NCI-H774 (cell line): ENCODE measurements at places on chromosomes 6 and 20.

DNA sequence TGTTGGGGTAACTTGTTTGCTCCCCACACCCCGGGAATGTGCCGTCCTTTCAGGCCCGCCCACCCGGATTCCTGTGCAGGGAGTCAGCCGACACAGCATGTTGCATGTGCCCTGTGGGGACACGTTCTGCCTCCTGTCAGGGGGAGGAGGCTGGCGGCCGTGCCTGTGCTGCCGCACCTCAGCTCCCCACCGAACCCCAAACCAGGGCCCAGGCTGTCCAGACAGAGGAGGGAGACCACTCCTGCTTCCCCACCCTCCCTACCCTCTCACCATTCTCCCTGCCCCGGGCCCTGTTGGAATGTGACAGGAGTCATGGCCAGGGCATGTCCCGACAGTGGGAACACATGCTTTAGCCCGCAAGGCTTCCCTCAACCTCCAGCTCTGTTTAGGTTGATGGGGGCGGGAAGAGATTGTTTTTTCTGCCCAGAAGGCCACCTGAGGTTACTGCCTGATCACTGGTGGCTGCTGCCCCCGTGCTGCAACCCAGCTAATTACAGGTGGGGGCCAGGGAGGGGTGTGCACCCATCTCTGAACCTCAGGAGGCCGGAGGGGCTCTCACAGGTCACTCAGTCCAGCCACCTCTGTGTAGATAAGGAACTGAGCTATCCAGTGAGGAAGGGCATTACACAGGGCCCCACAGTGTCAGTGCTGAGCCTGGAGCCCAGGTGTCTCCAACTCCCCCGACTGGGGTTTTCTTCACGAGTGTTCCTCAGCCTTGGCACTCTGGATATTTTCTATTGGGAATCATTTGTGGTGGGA is 13.6 kb downstream of the LRRC73 start:
- no peak for DNase-seq

DNA sequence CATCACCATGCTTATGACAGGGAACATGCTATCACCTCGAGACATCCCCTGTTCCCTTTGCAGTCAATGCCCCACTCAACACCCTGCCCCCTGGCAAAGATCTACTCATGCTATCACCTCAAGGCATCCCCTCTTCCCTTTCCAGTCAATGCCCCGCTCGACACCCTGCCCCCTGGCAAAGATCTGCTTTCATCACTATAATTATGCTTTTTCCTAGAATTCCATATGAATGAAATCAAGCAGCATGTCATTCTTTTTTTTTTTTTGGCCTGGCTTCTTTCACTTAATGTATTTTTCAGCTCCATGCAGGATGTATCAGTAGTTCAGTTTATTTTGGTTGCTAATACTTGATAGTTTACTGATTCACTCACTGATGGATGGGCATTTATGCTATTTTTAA is 554.9 kb downstream of the CDH26 start:
- no peak for DNase-seq

- no peak for DNase-seq
These were observed 61.3 kb downstream of the UNC5CL start for GRCh38 chr6:40977695-40978094.

DNA sequence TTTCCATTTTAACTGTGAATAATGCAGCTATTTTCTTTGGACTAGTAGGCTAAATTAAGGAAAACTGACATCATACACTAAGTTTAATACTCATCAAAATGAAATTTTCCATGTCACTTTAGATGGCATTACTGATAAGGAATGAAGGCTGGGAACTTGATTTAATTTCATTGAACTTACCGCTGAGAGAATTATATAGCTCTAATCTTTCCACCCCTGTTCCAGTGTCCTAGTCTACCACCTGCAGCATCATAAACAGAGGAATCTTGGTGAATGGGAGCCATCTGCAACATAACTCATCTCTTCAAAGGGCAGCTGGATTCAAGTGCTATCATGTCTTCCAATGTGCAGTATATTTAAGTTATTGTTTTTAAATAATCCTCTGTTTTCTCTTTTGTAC is 1395.2 kb downstream of the EPHA7 start:
- no peak for DNase-seq

GRCh38 chr20:36035745-36036144 is 67.4 kb downstream of the CNBD2 start:
- no peak for DNase-seq

GRCh38 chr20:3696745-3697587 is 15.2 kb upstream of the ADAM33 start:
- no peak for DNase-seq

DNA sequence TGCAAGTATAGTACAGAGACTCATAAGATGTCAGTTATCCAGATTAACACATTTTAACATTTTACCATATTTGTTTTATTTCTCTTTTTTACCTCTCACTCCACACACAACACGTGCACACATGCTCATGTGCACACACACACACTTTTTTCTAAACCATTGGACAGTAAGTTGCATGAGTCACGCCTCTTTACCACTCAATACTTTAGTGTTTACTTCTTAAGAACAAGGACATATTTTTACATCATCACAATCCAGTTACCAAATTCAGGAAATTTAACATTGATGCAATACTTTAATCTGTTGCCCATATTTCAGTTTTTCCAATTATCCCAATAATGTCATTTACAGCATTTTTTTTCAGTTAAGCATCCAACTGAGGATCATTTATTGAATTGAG is 109.0 kb downstream of the RIN2 start:
- no peak for DNase-seq

DNA sequence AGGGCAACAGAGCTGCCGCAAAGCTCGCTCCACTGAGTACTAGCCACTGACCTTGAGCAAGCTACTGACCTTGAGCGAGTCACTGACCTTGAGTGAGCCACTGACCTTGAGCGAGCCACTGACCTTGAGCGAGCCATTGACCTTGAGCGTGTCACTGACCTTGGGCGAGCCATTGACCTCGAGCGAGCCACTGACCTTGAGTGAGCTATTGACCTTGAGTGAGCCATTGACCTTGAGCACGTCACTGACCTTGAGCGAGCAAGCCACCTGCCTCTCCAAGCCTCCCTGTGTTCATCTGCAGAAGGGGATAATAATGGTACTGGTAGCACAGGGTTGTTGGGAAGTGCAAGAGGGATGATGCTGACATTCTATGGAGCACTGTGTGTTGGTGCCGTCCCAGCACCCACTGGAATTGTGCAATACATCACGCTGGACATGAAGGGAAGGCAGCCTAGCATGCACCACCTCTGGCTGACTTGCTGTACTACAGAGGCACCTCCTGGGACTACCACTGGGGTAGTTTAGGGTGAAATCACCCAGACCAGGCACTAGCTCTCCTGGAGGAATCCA is 60.2 kb downstream of the CTCFL start:
- no peak for DNase-seq

GRCh38 chr6:157912326-157912725 is 69.3 kb upstream of the SYNJ2 start:
- no peak for DNase-seq

GRCh38 chr6:169121013-169121412 is 132.6 kb downstream of the THBS2 start:
- DNase-seq: no peak

DNA sequence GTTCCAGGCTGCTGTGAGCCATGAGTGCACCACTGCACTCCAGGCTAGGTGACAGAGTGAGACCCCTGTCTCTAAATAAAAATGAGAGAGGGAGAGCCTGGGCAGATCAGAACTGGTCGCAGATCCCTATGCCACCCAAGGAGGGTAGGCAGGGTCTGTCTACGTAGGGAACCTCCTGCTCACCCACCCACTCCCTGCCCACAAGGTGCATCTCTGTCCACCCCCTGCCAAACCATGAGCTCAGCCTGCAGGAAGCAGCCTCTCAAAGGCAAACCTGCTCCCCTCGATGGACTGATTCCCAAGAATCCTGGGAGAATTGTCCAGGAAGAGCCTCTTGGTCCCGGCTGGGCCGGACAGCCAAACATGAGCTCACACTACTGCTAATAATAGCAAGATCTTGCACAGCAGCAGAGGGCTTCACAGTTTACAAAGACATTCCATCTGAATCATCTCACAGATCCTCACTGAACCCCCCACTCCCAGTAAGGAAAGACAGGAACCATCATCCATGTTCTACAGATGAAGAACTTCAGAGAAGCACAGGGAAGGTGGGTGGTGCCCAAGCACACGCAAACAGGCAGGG is 27.8 kb upstream of the TLDC2 start:
- DNase-seq: no peak

- no peak for DNase-seq
These were observed 159.6 kb downstream of the BACH2 start for GRCh38 chr6:90136837-90137568.

- DNase-seq: no peak
These were observed 11.2 kb upstream of the THBD start for GRCh38 chr20:23060629-23061028.
